ENCODE measurements at places on chromosomes 4 and X.

GRCh38 chr4:170599894-170600293 is 510.1 kb upstream of the AADAT start:
- no peak for DNase-seq

DNA sequence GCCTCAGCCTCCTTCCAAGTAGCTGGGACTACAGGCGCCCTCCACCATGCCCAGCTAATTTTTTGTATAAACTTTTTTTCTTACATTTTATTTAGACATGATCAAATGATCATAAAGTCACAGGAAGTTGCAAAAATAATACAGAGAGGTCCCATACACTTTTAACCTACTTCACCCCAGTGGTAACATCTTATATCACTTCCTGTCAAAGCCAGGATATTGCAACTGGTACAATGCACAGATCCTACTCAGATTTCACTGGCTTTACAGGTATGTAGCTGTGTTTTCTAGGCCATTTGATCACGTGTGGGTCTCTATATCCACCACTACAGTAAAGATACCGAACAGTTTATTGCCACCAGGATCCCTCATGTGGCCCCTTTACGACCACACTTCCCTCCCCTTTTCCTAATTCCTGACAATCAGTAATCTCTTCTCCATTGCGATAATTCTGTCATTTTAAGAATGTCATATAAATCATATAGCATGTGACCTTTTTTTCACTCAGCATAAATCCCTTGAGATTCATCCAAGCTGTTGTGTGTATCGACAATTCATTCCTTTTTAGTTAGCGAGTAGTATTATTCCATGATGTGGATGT is 18.0 kb downstream of the RPS6KA3 start:
- no peak for DNase-seq

GRCh38 chrX:116238093-116238492 is 67.5 kb downstream of the AGTR2 start:
- DNase-seq = no peak

DNA sequence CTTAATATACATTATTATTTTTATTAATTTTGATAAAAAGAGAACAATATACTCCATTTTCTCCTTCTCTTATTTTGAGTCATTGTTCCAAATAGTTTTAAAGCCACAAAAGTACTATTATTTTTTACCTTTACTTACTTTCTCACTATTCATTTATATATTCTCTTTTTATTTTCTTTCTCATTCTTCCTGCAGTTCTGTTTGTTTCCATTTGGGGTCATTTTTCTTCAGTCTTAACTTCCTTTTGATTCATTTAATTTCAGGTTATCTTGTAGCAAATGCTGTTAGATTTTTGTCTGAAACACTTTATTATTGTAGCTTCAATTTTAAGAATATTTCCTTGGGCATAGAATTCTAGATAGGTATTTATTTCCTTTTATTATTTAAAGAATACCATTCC is 438.6 kb upstream of the EPHA5 start:
- DNase-seq = no peak

- DNase-seq = no peak
These were observed 57.2 kb upstream of the UGT2B7 start for GRCh38 chr4:69039071-69039470.

DNA sequence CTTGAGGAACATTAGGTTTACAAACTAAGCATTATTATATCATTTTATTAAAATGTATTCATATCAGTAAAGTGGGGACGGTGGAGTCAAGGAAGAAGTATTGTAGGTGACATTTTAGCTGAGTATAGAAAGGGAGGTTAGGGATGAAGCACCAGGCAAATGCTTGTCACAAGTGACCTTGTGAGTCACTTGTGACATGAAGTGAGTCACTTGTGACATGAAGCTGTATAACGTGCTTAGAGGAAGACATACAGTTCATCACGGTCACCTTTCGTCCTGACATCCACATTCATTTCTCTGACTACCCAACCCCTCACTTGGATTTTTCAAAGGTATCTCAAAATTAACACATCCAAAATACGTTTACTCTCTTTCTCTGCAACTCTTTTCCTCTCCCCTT is 1034.8 kb downstream of the DMD start:
- DNase-seq = no peak

DNA sequence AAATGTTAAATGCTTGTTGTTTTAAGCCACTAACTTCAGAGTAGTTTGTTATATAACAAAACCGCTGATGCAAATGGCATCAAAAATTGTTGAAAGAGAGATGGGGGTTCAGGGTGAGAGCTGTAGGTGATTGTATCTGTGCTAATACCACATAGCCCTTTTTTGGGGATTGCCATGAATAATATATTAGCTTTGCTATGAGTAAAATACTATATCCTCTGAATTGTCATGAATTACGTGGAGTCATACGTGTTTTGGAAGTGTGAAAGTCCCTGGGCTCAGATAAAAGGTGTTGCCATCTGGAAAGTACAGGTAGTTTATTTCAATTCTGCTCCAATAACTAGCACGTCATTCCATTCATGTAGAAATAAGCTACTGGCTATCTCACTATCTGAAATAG is 30.6 kb downstream of the DYNLT3 start:
- no peak for DNase-seq

- no peak for DNase-seq
These were observed 49.9 kb upstream of the SCRG1 start for GRCh38 chr4:173448608-173449379.

GRCh38 chr4:52957220-52957686 is 95.1 kb downstream of the RASL11B start:
- DNase-seq = no peak

- DNase-seq = no peak
These were observed 27.3 kb upstream of the TET2 start for GRCh38 chr4:105119356-105119755.

DNA sequence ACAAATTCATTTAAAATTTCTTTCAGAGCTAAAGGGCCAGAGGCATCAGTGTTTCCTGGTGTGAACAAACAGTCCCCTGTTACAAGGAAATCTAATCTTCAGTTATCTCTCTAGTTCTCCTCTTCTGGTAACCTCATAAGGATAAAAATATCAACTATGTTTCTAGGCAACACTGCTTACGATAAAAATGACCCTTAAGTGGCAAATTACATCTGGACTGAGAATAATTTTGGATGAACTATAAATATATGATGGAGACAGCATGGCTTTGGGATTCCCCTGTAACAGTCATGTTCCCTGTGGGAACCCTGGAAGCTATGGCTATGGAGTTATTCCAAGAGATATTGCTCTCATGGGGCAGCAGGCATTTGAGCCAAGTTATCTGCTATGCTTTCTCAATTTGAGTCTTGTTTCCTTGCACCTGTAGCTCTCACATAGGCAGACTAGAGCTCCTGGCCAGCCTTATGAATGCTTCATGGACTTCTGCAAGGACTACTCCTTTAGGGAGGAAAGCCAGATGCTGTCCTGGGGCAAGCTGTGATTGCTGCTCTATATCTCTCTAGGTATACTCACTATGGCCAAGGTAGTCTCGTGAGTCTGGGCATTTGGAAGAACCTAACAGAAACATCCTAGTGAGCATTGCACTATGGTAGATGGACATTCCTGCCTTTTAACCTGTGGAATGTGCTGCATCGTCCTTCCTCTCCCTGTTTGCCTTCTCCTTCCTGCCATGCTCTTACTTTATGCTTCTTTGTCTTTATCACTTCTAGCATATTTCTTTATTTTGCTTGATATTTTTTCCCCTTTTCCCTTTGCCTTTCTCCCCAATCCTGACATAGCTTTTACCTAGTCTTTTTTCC is 14.2 kb downstream of the C4orf33 start:
- DNase-seq = no peak

GRCh38 chr4:30330894-30331652 is 389.1 kb upstream of the PCDH7 start:
- DNase-seq = no peak

GRCh38 chrX:13607996-13608365 is 38.6 kb downstream of the EGFL6 start:
- DNase-seq = no peak

DNA sequence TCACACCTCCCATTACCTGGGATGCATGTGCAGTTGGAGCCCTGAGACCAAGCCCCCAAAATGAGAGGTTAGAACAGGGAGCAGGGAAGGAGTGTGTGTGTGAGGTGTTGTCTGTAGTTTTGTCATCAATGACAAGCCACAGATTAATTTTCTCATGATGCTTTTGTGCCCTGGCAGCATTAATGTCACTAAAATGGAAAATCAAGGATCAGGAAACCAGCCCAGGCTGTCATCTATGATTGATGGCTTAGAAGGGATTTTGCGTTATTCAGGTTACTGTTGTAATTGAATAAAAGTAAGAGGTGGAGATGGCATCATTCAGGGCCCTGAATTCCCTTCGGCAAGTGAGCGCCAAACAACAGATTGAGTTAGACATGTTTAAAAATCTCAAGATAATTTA is 130.5 kb upstream of the C1QTNF7 start:
- DNase-seq = no peak

GRCh38 chrX:17741123-17741511 is 3.8 kb downstream of the SCML1 start:
- no peak for DNase-seq

GRCh38 chr4:89216866-89217265 is 90.7 kb downstream of the GPRIN3 start:
- no peak for DNase-seq

DNA sequence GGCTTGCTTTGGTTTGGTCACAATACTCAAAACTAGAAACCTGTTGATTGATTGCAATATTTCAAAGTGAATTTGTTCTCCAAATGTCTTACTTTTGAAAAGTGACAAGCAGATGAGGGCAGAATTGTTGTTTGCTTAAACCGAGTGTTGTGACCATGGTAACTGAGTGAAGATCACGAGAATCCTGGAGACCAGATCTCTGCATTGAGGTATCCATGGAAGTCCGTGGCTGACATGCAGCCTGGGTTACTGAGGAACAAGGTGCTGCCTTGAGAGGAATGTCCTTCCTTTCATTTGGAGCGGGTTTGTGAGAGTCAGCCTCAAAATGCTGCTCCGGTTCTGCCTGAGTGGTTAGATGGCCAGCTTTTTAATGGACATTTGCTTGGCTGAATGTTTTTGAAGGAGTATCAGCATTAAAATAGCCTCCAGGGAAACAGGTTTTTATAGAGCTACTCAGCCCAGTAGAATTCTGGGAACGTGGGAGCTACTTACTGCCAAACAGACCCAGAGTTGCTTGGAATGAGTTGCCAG is 31.3 kb downstream of the NYX start:
- DNase-seq = no peak

DNA sequence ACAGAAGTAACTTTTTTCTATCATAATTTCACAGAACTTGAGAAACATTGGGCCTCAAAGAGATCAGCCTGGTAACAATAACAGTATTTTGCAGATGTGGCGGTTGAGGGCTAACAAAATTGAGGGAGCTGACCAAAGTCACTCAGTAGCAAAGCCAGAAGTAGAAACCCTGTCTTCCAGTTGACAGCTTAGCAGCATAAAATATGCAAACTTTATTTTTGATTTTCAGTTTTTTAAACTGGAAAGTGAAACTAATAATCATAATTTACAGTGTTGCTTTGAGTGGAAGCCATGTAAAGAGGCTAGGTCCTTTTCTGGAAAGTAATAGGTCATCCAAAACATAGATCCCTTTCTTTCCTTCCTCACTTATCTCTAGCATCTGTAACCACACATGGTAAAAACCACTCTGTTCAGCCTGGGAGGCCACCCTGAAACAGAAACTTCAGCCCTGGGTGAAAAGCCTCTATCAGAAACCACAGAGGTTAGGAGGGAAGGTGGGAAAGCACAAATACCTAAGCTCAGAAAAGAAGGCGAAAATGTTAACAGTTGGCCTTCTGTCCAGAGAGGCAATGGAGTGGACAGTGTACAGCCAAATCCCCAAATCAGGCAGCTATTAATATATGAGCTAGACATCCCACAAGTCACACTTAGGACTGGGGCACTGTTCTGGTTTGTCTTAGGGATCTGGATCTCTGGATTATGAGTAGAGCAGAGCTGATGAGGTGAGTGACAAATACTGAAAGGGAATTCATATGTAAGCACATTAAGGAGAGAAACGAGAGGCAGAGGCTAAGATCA is 61.1 kb upstream of the ARSJ start:
- no peak for DNase-seq

DNA sequence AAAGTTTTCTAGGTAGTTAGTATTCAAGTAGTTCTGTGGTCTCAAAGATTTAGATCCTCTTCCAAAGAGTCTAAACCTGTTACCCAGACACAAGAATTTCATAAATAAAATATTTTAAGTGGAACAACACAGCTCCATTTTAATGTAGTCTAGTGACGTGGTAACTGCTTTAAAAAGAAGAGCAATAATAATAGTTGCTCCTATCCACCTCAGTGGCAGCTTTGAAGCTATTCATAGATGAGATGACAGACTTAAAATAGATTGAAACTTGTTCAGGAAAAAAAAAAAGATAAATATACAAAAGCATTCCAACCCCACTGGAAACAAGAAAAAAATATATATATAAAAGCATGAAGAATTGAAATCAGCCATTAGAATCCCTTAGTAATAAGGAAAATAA is 14.6 kb downstream of the SCOC start:
- DNase-seq = no peak

GRCh38 chr4:854356-854755 is 28.4 kb upstream of the CPLX1 start:
- no peak for DNase-seq

DNA sequence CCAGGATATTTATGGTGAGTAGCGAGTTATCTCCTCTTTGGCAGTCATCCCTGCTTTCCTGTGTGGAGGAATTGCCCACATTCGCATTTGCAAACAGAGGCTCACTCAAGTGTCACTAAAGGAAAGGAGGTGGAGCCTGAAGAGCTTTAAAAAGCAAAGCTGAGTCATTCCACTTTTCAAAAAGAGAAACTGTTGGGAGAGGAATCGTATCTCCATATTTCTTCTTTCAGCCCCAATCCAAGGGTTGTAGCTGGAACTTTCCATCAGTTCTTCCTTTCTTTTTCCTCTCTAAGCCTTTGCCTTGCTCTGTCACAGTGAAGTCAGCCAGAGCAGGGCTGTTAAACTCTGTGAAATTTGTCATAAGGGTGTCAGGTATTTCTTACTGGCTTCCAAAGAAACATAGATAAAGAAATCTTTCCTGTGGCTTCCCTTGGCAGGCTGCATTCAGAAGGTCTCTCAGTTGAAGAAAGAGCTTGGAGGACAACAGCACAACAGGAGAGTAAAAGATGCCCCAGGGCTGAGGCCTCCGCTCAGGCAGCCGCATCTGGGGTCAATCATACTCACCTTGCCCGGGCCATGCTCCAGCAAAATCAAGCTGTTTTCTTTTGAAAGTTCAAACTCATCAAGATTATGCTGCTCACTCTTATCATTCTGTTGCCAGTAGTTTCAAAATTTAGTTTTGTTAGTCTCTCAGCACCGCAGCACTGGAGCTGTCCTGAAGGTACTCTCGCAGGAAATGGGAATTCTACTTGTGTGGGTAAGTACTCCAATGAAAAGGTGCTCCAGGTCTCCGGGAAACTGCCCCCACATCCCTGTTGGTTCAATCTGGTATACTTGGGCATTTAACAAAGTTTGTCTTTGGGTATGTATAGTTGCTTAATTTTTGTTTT is at the start of gene EGF:
Gene EGF, plus strand, starts transcription at position 178 of the 890 bp plus-strand sequence. Its CDS starts 453 bp downstream, at position 631.
- DNase-seq = no peak

GRCh38 chr4:14862891-14863290 is 139.4 kb upstream of the CPEB2 start:
- no peak for DNase-seq
